ENCODE measurements at places on chromosomes 4 and X. TPM values are rescaled to one million over a fixed set of nuclear protein-coding genes. Genes with fewer than 3 reads are reported as not detected.
A peak's percentile ranks its signal among the peaks of the same experiment; 100 is the strongest.

SYTL5 gene
- under 0.01 TPM for total RNA-seq

STPG2 gene
- total RNA-seq, result 0.26 TPM

- H3K27ac ChIP-seq, result no peak overlapping the region
- H3K4me3 ChIP-seq, result no peak overlapping the region
- no peak for DNase-seq
- H3K36me3 ChIP-seq, result no peaks in the 10 kb centered on the region
- no peaks in the 10 kb centered on the region for H3K27me3 ChIP-seq
These were observed 28.2 kb upstream of the NEIL3 start for GRCh38 chr4:177281351-177281909.

DNA sequence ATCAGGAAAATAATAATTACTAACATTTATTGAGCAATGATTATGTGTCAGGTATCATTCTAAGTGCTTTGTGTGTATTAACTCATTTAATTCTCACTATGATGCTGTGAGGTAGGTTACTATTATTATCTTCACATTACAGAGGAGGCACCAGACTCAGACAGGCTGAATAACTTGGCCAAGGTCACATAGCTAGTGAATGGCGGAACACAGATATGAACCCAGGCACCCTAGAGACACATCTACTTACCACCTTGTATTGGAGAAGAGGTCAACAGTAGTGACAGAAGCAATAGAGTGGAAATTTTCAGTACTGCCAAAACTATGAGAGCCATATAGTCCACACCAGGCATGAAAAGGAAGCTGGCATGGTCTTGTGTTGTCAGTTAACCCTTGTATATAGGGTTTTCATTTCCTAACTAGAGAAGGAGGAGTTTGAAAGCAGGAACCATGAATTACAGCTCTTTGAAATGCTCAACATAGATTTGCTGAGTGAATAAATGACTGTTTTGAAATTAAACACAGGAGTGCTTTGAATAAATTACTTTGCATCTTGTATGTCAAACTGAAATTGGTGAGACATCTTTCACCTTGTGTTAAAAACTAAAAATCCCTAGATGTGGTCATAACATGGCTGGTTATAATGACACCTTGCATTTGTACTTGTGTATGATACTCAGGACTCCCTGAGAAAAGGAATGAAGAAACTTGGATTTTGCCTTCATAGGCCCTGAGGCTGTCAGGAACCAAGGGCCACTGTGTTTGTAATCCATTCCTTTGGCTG is 71.8 kb downstream of the RTL9 start:
- no peaks in the 10 kb centered on the region for H3K27me3 ChIP-seq
- H3K4me1 ChIP-seq, result no peaks in the 10 kb centered on the region
- H3K36me3 ChIP-seq, result no peaks in the 10 kb centered on the region
- DNase-seq, result no peak
- H3K4me3 ChIP-seq, result no peak overlapping the region
- no peak overlapping the region for H3K27ac ChIP-seq

DNA sequence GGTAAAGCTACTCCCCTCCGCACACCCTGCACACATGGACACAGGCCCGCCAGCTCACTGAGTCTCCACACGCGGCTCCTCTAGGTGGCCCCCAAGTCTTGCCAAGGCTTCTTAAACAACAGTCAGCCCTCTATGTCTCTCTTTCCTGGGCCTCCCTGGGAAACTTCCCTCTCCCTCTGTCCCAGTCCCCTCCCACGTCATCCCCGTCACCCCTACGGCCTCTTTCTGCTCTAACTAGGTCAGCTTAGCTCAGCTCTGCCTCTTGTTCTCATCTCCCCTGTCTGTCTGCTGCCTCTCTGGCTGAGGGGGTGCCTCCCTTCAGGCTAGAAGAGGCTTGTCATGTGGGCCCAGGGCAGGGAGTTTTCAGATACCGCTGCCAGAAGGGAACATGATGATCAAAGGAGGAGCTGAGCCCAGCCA is 38.8 kb downstream of the SEPTIN6 start:
- H3K4me1 ChIP-seq, result no peaks in the 10 kb centered on the region
- H3K27me3 ChIP-seq, result no peaks in the 10 kb centered on the region
- no peaks in the 10 kb centered on the region for H3K36me3 ChIP-seq
- H3K4me3 ChIP-seq, result no peak overlapping the region
- H3K27ac ChIP-seq, result peak overlapping the region; percentile 42

DNA sequence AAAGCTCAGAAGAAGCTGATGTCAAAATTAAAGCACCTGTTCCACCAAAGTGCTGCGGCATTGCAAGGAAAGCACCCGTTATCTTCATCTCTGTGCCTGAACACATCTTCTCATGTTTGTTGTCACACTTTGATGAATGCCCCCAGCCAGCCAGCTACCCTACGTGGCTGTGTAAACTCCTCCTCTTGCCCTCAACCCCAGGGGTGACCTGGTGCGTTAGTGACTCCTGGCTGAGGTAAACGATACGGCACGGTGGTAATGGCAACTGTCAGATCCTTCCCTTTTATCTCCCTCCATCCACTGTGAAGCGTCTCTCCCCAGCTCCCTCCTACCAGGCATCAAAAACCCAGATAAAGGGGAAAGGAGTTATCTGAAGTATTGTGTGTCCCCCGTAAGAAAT is 90.6 kb upstream of the WWC2 start:
- H3K36me3 ChIP-seq, result no peaks in the 10 kb centered on the region
- no peaks in the 10 kb centered on the region for H3K4me1 ChIP-seq
- DNase-seq, result no peak
- H3K4me3 ChIP-seq, result no peak overlapping the region
- H3K27ac ChIP-seq, result no peak overlapping the region

GRCh38 chrX:84123585-84123984 is 64.4 kb downstream of the RPS6KA6 start:
- no peaks in the 10 kb centered on the region for H3K36me3 ChIP-seq
- H3K4me1 ChIP-seq, result no peaks in the 10 kb centered on the region
- no peak overlapping the region for H3K27ac ChIP-seq
- no peak for DNase-seq

DNA sequence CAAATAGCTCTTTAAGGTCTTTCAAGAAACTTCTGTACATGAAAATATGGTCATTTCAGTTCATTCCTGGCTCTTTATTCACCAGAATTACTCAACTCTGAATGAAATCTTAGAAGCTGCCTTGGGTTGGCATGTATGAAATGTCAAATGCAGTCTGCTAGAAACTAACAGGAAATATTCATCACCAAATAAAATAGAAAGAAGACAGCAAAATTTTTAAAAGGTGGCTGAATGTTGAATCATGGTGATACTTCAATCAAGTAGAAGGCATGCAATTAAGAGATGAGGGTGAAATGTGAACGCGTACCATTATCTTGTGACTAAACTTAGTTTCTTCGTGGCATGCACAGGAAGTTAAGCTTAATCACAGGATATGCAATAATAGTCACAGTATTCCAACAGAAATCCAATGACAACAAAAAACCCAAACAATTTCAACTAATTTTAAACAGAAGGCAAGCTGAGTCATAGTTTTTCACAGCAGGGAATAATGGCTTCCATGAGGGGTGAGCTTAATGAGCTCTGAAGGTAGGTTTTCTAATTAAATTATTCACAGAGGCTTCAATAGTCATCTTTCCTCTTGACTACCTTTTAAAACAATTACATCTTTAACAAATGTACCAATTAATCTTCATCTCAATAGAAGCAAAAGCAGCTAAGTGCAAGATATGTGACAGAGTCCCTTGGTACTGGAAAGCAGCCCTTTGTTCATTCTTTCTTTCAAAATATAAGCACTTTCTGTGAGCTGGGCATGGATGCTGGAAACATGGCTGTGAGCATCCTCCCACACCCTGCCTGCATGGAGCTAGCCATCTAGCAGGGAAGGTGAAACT is 44.5 kb downstream of the SCFD2 start:
- no peaks in the 10 kb centered on the region for H3K36me3 ChIP-seq
- DNase-seq, result no peak
- H3K27me3 ChIP-seq, result no peaks in the 10 kb centered on the region
- no peak overlapping the region for H3K4me3 ChIP-seq

DNA sequence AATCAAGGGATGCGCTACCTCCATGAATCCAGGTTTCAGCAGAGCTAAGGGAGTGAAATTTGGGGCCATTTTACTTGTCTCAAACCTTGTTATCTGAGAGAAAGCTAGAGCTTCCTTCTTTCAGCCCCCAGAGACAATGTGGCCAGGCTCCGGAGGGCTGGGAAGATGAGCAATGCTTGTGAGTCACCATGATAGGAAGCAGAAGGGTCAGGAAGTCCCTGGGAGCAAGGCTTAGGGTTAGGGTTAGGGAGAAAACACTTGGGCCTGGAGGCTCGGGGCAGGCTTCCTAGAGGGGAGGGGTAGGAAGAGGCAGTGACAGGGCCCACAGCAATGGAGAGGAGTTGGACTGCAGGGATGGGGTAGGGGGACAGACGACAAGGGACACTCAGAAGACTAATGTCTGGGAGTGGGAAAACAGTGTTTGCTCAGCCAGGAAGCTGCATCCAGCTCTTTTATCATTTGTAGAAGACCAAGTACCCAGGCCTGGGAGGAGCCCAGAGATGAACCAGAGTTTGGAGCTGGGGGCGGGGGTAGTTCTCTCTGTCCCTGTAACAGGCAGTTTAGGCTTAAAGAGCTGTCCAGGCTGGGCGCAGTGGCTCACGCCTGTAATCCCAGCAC is 16.4 kb upstream of the PORCN start:
- H3K36me3 ChIP-seq, result no peaks in the 10 kb centered on the region
- DNase-seq, result no peak
- H3K4me1 ChIP-seq, result no peaks in the 10 kb centered on the region
- H3K27ac ChIP-seq, result no peak overlapping the region

DNA sequence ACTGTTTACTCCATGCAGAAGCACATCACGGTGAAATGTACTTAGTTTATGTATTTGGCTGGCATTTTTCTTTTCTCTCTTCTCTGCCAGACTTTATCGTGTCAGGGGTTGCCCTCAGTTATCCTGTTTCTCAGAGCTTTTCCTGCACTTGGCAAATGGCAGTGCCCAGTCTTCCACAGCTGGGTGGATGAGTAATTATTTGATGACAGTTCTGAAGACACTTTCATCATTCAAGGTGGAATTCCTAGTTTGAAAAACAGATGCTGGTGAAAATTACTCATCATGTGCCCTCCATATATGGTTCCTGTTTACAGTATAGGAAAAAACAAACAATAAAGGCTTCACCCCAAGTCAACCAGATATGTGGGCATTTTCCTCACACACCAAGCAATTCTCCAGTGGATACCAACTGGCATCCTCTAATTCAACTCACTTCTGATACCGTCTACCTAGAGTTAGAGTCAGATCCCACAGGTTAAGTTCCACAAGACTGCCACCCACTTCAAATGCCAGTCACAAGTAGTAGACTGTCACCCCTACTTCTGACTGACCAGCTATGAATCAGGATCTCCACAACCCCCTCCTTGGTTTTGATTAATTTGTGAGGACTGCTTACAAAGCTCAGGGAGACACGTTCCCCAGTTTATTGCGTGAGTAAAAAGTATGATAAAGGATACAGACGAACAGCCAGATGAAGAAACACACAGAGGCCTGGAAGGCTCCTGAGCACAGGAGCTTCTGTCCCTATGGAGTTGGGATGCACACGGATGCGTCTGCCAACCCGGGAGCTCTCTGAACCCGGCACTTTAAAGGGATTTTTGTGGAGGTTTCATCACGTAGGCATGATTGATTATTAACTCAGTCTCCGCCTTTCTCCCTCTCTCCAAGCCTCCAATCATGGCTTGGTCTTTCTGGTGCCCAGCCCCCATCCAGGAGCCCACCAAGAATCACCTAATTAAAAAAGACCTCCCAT is 72.9 kb downstream of the CLDN34 start:
- no peak overlapping the region for H3K4me3 ChIP-seq
- H3K27me3 ChIP-seq, result no peaks in the 10 kb centered on the region
- H3K36me3 ChIP-seq, result no peaks in the 10 kb centered on the region
- no peaks in the 10 kb centered on the region for H3K4me1 ChIP-seq
- no peak overlapping the region for H3K27ac ChIP-seq
